ENCODE measurements at places on chromosomes 2 and 18.

- DNase-seq: no peak
These were observed 439.1 kb upstream of the HNMT start for GRCh38 chr2:137525132-137525531.

GRCh38 chr18:57538614-57539013, 47.9 kb downstream of the FECH start:
- no peak for DNase-seq

- no peak for DNase-seq
These were observed 298.5 kb downstream of the EN1 start for GRCh38 chr2:118548880-118549488.

GRCh38 chr2:69133898-69134297, 120.9 kb downstream of the ANTXR1 start:
- DNase-seq: no peak

- no peak for DNase-seq
These were observed 1310.5 kb upstream of the NRXN1 start for GRCh38 chr2:52342458-52342857.

DNA sequence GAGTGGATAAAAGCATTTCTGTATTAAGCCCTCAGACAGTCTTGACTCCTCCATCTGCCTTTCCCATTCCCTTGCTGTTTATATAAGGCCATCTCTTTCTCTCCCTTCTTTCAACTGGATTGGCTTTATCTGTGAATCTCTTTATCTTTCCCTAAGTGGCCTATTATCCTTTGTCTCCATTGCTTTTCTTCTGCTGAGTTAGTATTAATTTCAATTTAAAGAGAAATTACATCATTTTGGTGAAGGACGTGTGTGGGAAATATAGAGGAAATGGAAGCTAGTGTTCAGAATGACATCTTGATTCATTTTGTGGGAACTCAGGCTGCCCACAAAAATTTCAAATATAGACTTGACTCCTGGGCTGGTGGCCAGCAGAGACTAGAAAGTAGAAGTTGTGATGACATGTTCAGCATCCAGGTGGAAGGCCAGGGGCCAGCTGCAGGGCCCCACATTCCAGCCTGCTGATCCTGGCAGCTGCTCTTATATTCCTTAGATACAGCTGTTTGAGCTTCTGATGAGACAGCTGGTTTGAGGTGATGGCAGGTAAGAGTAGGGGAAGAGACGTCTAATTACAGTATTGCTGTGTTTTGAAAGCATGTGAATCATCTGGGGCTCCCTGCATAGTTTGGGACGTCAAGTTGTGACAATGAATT, 52.3 kb downstream of the DIS3L2 start:
- no peak for DNase-seq

- DNase-seq: no peak
These were observed 41.3 kb downstream of the PSMG2 start for GRCh38 chr18:12744103-12744502.

GRCh38 chr18:46497129-46497528, 159.9 kb downstream of the LOXHD1 start:
- no peak for DNase-seq

- DNase-seq: no peak
These were observed 62.9 kb upstream of the FAM110C start for GRCh38 chr2:108920-109809.

- DNase-seq: no peak
These were observed 615.6 kb upstream of the CDH2 start for GRCh38 chr18:28792404-28793086.

- DNase-seq: no peak
These were observed 1471.8 kb downstream of the LRP1B start for GRCh38 chr2:140658760-140659692.

DNA sequence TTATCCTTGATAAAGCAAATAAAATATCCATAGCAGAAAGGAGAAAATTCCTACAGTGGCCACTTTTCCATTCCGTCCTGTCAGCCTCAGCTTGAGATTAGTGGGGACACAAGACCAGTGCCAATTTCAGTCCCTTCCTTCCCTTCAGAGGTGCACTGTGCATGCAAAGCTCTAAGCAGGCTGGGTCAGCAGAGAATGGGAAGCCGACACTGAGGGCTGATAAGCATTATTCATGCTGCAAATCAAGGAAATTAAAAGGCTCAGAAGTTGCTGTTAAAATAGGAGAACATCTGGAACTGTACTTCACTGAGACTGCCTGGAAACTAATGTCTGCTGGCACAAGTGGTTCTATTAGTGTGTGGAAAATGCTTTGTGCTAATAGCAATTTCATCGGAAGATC, 534.3 kb downstream of the ADCYAP1 start:
- no peak for DNase-seq

DNA sequence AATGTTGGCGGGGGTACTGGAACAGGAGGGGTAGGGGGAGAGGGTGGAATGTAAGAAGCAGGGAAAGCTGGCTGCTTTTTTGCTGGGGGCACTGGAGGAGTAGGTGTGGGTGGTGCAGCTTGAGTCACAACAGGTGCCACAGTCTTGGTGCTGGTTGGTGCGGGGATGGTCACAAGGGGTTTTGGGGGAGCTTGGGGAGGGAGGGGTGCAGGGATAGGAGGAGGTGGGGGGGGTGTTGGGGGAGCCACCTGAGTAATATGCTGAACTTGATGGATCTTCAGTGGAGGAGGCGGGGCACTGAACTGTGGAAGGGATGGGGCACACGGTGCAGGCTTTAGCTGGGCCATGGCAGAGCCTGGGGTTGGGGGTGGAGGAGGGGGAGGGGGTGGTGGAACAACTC, 94.4 kb downstream of the RAPH1 start:
- no peak for DNase-seq

DNA sequence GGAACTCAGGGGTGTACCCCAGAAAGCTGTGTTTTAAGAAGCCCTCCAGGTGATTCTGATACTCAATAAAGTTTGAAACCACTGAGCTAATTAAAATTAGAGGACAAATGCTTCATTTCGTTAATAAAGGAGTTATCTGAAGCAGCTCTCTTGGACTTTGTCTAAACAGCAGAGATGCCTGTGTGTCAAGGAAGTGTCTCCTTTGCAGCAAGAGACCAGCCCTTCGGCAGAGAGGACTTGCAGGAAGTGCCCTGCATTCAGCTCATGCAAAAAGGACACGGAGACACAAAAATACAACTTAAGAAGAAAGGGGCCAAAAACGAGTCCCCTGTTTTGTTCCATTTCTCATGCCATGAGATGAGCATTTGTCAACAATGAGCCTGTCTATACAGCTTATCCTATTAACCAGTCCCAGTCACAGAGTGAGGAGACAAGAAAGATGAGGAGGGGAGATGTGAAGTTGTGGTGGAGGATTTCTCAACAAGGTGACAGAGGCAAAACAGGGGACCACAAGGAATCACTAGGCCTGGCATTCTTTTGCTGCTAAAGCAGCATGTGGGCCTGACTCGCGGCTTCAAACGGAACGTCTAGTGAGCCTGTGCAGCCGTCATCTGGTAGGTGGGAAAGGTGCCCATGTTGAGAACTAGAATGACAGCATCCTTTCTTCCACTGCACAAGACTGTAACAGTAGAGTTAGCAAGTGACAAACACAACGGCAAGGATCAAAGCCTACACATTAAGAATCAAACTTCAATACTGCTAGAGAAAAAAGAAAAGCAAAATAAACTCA, 152.3 kb downstream of the ANTXR1 start:
- DNase-seq: no peak

GRCh38 chr2:58466804-58467203, 225.7 kb upstream of the FANCL start:
- no peak for DNase-seq

- no peak for DNase-seq
These were observed 33.5 kb upstream of the CCDC93 start for GRCh38 chr2:118047380-118047826.

GRCh38 chr2:204914708-204915107, 369.4 kb downstream of the PARD3B start:
- DNase-seq: no peak

GRCh38 chr2:2719015-2719414, 387.9 kb upstream of the MYT1L start:
- DNase-seq: no peak

GRCh38 chr2:171553858-171554257, 31.6 kb downstream of the CYBRD1 start:
- DNase-seq: no peak

- no peak for DNase-seq
These were observed 627.4 kb downstream of the FBXO15 start for GRCh38 chr18:73520229-73520628.

GRCh38 chr2:34912084-34912483, 1313.0 kb upstream of the FAM98A start:
- no peak for DNase-seq

DNA sequence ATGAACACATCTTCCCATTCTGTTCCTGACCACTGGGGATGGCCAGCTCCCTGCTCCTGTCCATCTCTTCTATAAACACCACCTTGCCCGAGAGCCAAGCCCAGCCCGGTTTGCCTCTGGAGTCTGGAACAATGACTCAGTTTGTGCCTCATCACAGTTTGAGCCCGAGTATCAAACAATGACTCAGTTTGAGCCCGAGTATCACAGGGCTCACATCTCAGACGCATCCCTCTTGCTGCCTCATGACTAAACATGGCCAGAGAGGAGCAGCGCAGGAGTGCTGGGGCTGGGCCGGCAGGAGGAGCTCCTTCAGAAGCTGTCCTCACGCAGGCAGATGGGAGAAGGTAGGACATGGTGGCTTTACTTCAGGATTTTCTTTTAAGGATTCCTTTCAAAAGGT, 68.7 kb downstream of the PXDN start:
- no peak for DNase-seq

DNA sequence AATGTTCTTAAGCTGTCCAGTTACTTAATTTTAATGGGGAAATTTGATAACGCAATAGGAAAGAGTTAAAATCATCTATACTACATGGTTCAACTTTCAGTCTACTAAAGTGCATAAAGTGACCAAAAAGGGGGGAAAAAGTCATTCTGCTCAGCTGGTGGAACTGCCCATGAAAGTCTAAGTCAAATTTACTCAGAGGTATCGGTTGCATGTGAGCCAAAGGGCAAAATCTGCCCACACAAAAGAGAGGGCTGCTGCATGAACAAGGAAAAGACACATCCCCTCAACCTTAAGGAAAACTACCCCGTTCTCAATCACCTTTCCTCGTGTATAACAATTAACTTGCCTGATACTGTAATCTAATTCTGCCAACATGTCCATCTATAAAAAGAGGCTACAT, 126.1 kb downstream of the TCF4 start:
- DNase-seq: no peak

- no peak for DNase-seq
These were observed 29.5 kb downstream of the ANXA4 start for GRCh38 chr2:69771461-69771860.

DNA sequence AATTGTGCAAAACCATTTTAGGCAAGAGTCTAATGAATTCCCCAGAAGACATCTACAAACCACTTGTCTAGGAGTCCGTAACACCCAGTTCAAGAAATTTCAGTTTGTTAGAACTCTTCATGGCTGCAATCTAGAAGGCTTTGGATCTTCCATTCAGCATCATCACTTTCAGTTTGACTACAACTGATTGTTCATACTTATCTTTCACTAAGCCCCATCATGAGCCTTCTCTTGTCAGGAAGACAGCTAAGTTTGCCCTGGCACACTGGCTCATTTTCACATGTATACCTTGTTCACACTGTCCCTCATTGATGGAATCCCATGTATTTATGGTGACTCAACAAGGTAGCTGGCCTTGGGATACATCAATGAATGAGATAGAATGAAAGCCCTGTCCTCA, 898.4 kb upstream of the CELF4 start:
- no peak for DNase-seq

DNA sequence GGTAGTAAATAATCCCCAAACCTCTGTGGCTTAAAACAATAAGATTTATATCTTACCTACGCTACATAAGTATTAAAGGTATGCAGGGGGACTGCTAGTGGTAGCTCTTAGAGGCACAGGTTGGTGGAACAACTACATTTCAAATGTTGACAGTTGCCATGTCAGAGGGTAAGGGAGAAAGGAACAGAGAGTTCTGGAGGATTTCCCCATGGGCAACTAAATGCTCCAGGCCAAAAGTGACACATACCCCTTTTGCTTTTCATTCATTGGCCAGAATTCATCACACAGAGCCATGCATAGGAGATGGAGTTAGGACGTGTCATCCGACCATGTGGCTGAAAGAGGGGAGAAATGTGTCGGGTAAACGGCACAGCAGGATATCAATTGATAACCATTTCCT, 133.2 kb downstream of the NAPG start:
- no peak for DNase-seq

DNA sequence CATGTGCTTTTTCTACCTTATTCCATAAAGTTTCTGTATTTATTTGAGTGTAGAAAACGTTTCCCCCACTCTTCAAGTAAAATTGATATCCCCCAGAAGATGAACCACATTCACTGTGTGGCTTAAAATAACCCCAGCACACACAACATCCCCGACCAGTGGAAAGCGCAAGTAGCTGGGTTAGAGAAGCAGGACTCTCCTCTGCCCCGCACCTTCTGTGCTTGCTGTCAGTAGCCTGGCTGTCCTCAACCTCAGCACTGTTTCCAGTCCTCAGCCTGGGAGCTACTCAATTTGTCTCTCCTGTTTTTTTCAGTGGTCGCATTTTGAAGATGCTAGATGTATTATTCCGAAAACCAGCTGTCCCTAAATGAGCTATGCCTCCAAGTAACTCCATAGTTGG, 18.0 kb upstream of the ST8SIA3 start:
- no peak for DNase-seq

DNA sequence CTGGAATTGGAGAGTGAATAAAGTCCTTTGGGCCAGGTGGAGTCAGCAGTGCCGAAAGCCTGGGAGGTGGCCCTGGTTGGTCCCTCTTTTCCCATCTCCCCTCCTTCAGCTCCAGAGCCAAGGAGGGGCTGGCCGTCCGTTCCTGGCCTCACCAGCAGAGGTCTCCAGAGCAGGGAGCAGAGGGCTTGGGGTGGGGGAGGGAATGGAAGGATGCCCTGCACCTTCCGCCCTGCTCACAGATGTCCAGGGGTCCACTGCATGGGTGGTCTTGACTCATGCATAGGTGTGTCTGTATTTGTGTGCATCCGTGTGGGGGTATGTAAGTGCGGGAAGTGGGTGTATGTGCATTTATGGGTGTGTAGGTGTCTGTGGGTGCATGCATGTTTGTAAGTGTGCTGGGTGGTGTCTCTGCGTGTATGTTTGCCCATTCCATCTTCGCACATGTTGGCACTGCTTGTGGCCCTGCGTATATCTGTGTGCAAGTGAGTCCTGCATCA, 201.8 kb downstream of the ZFP36L2 start:
- DNase-seq: peak; percentile 7

DNA sequence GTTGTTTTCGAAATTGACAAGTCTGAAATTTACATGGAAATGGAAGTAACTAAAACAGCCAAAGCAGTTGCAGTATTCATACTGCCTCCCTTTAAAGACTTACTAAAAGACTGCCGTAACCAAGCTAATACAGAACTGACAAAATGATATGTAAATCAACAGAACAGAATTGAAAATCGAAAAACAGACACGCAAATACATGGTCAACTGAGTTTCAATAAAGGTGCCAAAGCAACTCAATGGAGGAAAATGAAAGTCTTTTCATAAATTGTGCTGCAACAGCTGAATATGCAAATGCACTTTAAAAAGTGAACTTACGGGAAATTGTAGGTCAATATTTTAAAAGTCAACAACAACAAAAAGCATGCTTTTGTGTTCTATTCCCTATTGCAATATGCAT, 34.2 kb downstream of the TMEM131 start:
- DNase-seq: no peak

Data from stimulated activated CD4-positive, alpha-beta T cell treated with anti-CD3 and anti-CD28 coated beads, Interleukin-1b, Interleukin-23, amount 100 ng/mL, for 24 hours (primary cell).